ENCODE measurements at places on chromosomes 4 and X. TPM values are rescaled to one million over a fixed set of nuclear protein-coding genes. Genes with fewer than 3 reads are reported as not detected.

Gene ETDA
- total RNA-seq = not detected

Gene S100G
- total RNA-seq = not detected

Gene AKAP4
- not detected for total RNA-seq

Gene SMIM31
- not detected for total RNA-seq

Gene PRDM8
- total RNA-seq = 18.8 TPM

Gene DDX3X
- 140 TPM for total RNA-seq

Gene DEFB131A
- not detected for total RNA-seq

Gene LNX1
- total RNA-seq = 2.0 TPM

Gene MAGEA11
- total RNA-seq = not detected

Gene HSFX4
- not detected for total RNA-seq

Gene BANK1
- 0.27 TPM for total RNA-seq

Gene CCSER1
- total RNA-seq = 3.6 TPM

DNA sequence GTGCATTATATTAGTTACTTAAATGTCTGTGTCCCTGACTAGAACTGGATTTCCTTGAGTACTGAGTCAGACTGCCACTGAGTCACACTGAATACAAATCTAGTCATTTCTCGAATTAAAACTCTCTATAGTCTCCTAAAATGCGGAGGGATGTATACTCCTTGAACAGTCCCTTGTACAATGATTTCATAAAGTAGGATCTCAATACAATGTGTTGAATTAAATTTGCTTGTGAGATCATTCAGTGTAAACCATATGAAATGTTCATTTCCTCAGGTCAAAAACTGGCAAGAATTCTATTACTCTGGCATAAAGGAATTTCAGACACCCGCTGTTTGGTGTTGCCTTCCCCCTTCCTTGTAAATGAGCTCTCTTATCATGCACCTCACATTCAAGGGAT, 17.5 kb upstream of the FAM241A start:
- peak; percentile 33 for DNase-seq

- no peak for DNase-seq
These were observed 4.8 kb downstream of the CPE start for GRCh38 chr4:165383591-165384073.

- DNase-seq = no peak
These were observed 346.7 kb upstream of the TACR3 start for GRCh38 chr4:104066533-104066932.

- no peak for DNase-seq
These were observed 49.5 kb upstream of the ATP6AP2 start for GRCh38 chrX:40531056-40531826.

- no peak for DNase-seq
These were observed 14.1 kb upstream of the CD99 start for GRCh38 chrX:2676794-2677675.

GRCh38 chr4:74331252-74331651, 23.0 kb downstream of the EPGN start:
- no peak for DNase-seq

- no peak for DNase-seq
These were observed 17.8 kb upstream of the TDO2 start for GRCh38 chr4:155885666-155886065.

DNA sequence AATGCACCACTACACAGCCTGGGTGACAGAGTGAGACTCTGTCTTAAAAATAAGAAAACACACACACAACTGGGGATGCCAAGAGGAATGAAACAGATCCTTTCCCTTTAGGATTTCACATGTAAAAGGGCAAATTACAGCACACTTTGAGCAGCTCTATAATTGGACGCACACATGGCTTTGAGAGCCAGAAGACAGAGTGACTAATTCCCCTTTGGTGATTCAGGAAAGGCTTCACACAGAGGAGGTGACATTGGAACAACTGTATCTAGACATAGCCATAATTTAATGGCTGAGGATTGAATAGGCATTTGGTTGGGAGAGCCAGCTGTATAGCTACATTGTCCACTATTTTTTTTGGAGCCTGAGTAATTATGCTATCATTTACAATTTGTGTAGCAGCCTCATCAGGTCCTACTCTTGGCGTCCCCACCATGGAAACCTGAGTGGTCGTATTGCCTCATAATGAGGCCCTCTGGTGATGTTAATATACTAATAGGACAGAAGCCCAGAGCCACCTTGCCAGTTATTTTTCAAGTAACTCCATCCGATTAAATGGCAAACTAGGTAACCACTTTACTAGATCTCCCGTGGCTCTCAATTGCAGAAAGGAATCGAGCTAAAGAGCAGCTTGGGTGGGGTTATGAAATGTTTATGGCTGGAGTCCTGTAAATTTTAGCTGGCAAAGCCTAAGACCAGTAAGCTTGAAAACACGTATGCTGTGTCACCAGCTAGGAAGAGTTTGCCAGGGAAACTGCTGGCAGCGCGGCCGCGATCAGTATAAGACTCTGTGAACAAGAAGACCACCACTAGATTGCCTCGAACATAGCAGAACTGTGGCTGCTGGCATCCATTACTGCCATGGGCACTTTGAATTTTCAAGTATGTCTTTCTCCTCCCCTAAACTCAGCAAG, 8.5 kb upstream of the PPEF1 start:
- no peak for DNase-seq

DNA sequence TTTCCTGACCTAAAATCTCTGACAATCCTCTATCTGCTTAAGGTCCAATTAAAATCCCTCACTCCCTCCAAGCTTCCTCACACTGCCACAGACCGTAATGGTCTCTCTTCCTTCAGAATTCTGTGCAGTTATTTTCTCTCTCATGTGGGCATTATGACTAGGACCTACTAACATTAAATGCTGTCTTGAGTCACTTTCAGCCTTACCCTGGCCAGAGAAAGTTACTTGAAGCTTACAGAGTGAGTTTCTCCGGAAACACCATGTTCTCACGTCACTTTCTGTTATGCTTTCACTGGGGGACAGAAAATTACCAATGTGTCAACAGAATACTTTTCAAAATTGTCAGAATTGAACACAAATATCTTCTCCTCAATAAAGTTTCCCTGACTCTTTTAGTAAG, 271.8 kb downstream of the INPP4B start:
- no peak for DNase-seq

DNA sequence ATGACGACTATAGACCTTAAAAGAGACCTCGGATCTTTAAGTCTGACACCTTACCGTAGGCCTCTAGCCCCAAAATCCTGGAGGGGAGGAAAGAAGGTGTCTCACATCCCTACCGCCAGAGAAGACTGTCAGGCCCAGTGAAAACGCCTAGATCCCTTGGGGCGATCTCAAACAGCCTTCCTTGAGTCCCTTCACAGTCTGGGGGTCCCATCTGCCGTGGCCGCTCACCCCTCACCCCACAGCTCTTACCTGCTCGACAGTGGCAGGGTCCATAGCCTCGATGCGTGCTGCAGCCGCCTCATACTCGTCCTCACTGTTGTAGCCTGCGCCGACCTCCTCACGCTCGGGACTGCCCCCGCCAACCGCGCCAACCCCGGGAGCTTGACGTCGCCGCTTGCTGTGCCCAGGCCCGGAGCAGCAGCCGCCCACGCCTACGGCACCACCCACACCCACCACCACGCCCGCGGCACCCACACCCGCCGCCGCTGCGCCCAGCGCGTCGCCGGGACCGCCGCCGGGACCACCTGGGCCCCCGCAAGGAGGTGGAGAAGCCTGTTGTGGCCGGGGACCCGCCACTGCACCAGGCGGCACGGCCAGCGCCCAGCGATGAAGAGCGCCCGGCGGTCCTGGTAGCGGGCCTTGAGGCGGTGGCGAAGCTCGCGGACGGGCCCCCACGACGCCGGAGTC, 536 bp downstream of the OTUD5 start:
- DNase-seq = peak; percentile 15

DNA sequence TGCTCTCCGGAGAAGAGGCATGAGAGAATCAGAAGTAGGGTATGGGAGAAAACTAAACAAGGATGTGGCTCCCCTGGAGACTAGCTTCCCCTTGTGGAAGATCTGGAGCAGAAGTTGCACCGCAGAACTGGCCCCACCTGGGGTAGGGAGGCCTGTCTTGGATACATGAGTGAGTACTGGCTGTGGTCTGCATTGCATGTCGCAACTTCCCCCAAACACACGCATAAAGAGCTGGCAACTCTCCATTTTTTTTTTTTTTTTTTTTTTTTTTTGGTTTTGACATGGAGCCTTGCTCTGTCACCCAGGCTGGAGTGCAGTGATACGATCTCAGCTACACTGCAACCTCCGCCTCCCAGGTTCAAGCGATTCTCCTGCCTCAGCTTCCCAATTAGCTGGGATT, 119.9 kb downstream of the EGF start:
- DNase-seq = no peak

- peak; percentile 79 for DNase-seq
These were observed 885.0 kb upstream of the EPHA5 start for GRCh38 chr4:66555301-66555700.

DNA sequence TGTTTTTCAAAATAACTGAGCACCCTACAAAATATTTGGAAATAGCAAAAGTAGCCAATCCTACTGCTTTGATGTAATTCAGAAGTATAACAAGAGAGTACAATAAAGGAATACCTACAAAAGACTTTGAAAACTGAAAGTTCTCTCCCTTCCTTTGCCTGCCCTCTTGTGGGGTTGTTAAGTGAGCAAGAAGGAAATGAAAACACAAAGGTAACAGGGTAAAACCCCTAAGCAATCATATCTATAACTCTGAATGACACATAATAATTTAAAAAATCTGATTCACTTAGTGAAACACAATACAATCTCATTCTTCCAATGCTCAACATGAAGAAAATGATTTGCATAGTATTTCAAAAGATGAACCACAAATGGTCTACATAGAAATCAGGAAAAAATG, 98.2 kb downstream of the FRYL start:
- DNase-seq = peak; percentile 11

- no peak for DNase-seq
These were observed 384.4 kb downstream of the PCDH7 start for GRCh38 chr4:31104577-31104976.

GRCh38 chr4:152045807-152046571, 285.2 kb upstream of the GATB start:
- peak; percentile 79 for DNase-seq

GRCh38 chrX:148976571-148977400, 476.4 kb downstream of the AFF2 start:
- no peak for DNase-seq

DNA sequence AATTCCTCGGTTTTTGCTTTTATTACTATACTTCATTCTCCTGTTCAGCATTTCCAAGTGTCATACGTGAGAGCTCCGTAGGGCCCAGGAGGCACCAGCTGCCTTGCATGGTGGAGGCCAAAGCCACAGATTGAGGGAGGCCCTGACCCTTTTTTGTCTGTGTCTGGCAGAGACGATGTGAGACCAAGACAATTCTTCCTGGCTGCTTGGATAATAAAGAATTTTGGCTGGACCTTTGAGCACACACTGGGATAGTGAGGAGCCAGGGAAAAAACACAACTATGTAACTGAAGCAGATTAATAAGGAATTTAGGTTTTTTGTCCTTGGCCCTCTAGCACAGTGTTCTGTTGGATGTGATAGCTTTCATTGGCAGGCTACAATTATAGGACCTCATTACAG, 161.0 kb downstream of the CPXCR1 start:
- DNase-seq = no peak

GRCh38 chr4:37964734-37965457, 4.7 kb downstream of the PTTG2 start:
- DNase-seq = no peak

DNA sequence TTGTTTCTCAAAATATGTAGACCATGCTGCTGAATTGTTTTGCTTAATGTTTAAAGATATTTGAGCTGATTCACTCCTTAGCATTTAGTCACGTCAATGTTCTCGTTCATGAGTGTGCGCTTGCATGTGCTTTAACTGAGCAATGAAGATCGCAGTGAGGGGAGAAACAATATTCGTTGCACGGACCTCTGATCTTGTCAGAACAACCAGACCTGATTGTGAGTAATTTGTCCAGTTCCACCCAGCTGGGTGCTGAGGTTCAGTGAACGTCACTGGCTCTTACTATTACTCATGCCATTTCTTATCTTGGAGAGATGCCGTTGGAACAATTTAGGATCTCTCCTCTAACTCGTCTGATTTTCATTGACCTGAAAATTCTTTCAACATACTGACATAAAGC, 15.0 kb upstream of the PRKX start:
- peak; percentile 58 for DNase-seq

- DNase-seq = no peak
These were observed 458.1 kb downstream of the KCTD8 start for GRCh38 chr4:43990551-43990950.

- no peak for DNase-seq
These were observed 3.5 kb downstream of the SH3KBP1 start for GRCh38 chrX:19883878-19884277.

DNA sequence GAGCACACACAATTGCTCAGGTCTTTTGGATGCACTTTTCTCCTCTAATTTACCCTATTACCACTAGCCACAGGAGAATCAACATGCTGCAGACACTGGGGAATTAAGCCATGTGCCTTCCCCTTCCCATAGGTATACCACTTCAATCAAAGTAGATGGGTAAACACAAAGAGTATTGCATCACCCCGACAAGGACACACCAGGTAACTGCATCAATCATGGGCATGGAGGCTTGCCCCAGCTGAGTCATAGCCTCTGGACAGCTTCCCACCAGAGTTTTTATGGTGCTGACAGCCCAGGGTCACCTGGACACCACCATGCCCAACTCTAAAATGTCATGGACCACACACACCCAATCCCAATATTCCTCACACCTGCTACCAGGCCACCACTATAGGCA, 197.2 kb upstream of the AR start:
- no peak for DNase-seq
